Stimulated activated CD8-positive, alpha-beta memory T cell treated with anti-CD3 and anti-CD28 coated beads, Interleukin-2, amount 100 ng/mL, for 48 hours (primary cell): ENCODE measurements at places on chromosomes 2 and 18.

GRCh38 chr18:80239830-80240229 is 7.5 kb downstream of the PARD6G start:
- no peak for DNase-seq

DNA sequence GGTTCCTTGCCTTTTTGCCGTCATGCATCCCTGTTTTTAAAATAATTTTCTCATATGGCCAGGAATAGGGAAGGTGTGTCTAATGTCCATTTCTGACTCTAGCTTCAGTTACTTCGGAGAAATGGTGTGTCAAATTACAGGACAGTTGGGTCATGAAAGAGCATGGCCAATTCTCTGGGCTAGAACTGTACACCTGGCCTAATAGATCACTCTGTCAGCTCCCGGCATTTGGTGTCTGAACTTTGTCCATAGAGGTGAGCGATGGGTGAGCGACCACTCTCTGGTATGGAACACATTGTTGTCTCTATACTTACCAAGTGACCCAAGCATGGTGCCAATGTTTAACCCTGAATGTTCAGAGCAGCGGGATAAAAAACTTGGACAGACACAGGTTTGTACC is 38.3 kb upstream of the ASB18 start:
- no peak for DNase-seq

- DNase-seq: no peak
Measured at GRCh38 chr2:20818820-20819219, 4.1 kb downstream of the LDAH start.

GRCh38 chr2:47031909-47032668 is 116.5 kb upstream of the MCFD2 start:
- DNase-seq: no peak

- no peak for DNase-seq
Measured at GRCh38 chr2:30437809-30438548, 9.1 kb upstream of the LCLAT1 start.

- no peak for DNase-seq
Measured at GRCh38 chr2:34627003-34627402, 1027.9 kb upstream of the FAM98A start.

- no peak for DNase-seq
Measured at GRCh38 chr2:142989273-142990204, 112.1 kb downstream of the KYNU start.

DNA sequence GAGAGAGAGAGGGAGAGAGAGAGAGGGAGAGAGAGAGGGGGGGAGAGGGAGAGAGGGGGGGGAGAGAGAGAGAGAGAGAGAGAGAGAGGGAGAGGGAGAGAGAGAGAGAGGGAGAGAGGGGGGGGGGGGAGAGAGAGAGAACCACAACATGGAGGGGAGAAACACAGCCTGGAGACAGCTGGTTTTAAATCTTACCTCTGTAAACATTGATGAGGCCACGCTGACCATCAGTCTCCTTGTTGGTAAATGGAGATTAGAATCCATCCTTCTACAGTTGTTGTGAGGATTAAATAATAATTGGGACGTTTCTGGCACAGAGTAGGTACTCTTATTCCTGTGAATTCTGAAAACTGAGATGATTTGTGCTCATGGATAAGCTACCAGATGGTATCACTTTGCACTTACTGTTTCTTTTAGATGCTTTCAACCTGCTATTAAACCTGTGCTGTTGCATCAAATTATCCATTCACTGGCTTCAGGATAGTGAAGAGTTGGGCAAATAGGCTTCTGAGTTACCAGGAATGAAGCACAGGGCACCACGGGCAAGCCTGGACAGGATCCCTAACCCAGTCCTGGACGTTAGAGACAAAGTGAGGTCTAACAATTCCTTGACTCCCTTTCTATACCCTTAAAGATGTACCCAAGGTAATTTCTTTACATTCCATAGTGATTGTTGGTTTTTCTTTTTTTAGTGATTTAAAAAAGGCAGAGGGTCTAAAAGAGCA is 318.1 kb downstream of the ZNF521 start:
- DNase-seq: no peak

- DNase-seq: no peak
Measured at GRCh38 chr2:109304242-109304641, 175.2 kb downstream of the SH3RF3 start.

DNA sequence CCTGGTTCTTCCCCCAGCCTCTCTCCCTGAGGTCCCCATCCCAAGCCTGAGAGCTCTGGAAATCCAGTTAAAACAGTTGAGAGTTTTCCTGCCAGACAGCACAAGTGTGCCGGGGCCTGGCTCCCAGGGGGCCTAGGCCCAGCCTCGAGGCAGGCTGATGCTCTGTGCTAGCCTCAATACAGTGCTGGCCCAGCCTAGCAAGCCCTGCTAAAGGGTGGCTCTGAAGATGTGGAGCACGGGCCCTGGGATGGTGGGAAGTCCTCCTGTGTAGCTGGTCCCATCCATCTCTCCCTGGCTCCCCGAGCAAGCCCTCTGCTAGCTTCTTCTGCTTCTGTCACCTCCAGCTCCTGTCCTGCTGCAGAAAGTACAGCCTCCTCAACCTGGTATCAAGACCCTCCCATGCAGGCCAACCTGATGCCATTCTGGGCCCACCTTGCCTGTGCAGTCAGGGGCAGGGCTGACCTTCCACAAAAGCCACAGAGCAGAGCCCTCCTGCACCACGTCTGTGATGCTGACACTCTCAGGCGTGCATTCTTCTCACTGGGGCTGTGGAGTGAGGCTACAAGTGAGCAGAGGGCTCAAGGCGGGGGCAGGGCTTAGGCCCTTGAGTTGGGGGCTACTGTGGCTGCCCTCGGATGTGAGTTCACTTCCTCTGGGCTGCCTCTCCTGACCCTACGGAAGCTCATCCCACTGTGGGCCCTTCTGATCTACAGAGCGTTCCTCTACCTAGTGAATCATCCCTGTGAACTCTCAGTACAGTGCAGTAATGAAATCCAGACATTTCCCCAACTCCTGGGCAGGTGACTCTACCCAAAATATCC is 60.1 kb upstream of the LAPTM4A start:
- DNase-seq: no peak
